Stimulated activated CD4-positive, alpha-beta T cell treated with anti-CD3 and anti-CD28 coated beads, Interleukin-15, amount 100 ng/mL, for 48 hours (primary cell): ENCODE measurements at places on chromosomes 1 and 21.

- DNase-seq: no peak
Observed at GRCh38 chr1:204345941-204346645, 13.6 kb downstream of the PLEKHA6 start.

GRCh38 chr1:95332754-95333153 lies 98.7 kb downstream of the RWDD3 start:
- no peak for DNase-seq

DNA sequence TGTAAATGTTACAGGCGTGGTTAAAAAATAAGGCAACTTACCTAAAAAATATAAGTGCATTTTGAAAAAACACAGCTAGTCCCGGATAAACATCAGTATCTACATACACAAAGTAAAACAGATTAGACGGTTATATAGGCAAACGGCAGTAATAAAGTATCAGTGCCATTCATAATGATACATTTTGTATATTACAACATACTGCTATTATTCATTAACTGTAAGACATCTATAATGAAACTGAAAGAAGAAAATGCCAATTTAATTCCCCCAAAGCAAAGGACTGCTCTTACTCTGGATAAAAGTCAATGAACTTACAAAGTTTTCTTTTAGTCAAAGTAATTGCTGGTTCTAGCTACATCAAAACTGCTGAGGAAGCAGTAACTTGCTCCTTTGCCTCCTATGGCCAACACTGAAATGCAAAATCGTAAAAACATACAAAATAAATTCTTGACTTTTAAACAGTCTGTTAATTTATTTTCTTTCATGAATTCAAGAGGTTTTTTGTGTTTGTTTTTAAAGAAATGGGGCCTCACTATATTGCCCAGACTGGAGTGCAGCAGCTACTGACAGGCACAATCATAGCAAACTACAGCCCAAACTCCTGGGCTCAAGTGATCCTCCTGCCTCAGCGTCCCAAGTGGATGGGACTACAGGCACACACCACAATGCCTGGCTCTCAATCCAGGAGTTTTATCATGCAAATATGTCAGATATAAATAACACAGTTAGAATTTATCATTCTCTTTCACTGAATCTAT lies 23.9 kb downstream of the TMEM50B start:
- DNase-seq: no peak

- peak; percentile 38 for DNase-seq
Observed at GRCh38 chr1:154170547-154171222, 15.8 kb upstream of the NUP210L start.

- DNase-seq: no peak
Observed at GRCh38 chr1:240888039-240888786, 276.3 kb upstream of the GREM2 start.

DNA sequence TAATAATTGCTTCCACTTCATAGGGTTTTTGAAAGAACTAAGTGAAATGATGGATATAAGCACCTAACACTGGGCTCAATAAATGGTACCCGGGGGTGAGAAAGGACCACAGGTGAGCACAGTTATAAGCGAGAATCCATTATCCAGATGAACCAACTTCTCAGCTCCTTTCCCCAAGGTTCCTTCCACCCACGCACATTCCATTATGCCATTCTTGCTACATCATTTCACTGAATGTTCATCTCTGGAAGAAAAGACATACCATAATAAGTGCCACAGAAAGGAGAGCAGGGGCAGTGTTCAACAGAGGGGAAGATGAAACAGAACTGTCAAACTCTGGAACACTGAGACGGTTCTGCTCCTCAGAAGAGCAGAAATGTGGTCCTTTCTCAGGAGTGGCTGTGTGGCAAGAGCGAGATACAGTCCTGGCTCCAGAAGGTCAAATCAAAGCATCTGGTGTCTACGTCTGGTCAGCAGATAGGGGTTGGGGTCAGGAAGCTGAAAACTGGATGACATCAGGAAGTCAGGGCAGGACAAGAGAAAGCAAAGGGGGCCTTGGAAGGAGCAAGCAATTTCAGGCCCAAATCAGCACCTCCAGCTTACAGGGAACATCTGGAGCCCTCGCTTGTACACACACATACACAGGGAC lies 255.4 kb upstream of the TMEM51 start:
- no peak for DNase-seq

GRCh38 chr1:8818325-8818775 lies 910 bp upstream of the RERE start:
- no peak for DNase-seq

- no peak for DNase-seq
Observed at GRCh38 chr1:31620631-31621497, 3.4 kb downstream of the HCRTR1 start.

GRCh38 chr1:16173447-16174260 lies 17.8 kb upstream of the EPHA2 start:
- DNase-seq: no peak

DNA sequence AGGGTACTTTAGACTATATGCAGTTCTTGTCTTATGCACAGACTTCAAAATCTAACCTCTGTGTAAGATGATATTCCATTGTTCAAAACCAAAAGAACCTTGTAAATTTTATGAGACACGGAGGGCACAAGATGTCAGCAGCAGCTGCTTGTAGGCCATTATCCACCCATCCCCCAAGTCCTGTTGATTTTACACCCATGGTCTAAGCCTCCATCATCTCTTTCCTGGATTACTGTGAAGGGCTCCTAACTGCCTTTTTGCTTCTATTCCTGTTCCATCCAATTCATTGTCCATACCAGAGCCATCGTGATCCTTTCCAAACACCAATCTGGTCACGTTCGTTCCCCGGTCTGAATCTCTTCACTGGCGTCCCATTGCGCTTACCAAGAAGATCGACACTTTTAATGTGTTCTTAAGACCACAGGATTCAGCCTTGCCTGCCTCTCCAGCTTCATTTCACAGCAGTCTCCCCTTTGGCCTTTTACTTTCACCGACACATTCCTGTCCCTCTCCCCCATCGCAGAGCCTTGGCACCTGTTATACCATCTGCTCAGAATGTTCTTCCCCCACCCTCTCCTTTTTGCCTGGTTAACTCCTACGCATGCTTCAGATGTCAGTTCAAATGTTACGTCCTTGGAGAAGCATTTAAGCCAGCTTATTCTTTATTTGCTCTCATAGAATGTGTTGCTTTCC lies 107.3 kb upstream of the POU3F1 start:
- no peak for DNase-seq

DNA sequence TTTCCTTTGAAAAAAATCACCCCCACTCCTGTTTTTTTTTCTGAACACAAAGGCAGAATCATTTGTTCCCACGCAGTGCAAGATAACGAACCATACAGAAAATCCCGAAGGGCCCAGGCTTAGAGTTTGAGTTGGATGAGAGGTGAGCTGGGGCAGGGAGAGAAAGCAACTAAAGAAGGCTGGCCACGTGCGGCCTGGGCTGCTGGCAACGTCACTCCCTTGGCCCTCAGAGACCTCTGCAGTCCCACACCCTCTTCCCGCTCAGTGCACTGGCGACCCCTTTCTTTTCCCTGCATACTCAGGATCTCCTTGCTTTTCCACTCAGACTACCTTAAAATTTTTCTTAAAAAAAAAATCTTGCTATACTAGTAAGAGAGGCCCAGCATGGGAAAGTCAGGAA lies 28.2 kb upstream of the CRNN start:
- DNase-seq: no peak

- no peak for DNase-seq
Observed at GRCh38 chr1:109089242-109090015, 1.1 kb upstream of the TMEM167B start.

- no peak for DNase-seq
Observed at GRCh38 chr1:228554107-228554506, 66.9 kb downstream of the RNF187 start.

DNA sequence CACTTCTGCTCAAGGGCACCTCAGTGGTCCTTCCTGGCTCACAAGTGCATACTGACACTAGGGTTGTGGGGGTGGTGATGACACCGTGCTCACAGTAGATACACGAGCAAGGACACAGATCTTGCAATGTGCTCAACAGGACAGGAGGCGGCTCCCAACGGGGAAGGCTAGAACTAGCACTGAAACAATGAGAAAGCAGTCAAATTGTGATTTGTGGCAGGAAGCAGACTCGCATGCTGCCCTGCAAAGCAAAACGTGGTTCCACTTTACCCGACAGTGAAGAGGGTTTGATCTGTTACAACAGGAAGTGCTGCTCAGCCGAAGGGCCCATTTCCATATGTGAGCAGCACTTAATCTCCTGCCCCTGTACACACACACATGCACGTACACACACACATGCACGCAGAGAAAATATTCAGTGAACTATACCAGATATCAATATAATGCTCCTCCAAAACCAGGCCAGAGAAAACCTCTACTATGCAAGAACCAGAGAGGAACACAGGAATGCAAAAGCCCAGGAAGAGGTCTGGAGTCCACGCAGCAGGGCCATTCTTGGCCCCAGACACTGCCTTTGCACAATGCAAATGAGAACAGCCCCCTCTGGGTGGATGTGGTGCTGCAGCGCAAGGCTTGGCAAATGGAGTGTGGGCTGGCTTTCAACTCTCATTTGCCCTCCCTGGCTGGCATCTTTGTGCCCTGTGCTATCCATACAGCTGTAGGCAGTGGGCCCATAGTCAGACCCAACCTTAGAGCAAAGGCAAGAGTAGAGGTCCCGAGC lies 47.1 kb downstream of the KANK4 start:
- peak; percentile 24 for DNase-seq

GRCh38 chr1:35386959-35387358 lies 118.5 kb downstream of the ZMYM4 start:
- no peak for DNase-seq

DNA sequence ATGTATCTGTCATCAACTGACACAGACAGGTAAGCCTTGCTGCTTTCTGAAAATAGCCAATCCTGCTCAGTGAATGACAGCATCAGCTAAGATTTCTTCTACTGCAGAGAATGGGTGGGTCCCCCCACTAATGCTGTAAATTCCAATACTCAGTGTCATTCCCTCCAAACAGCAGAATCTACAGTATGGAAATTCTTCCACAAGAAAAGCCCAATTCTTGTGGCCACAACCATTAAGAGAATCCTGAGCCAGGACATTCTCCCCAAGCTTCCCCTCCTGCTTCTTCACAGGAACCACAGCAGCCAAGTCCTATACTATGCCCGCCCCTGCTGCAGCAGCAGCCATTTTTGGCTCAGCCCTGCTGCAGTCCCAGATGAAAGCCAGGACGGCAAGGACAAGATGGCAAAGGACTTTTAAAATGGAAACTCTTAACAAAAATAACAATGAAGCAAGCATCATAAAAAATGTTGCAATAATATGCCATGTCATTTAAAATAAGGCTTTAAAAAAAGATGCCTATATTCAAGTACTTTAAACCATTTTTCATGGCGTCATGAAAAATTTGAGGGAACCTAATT lies 26.8 kb downstream of the EIF4G3 start:
- DNase-seq: no peak

GRCh38 chr1:109762821-109763645 lies 690 bp downstream of the EPS8L3 start:
- DNase-seq: no peak

- DNase-seq: no peak
Observed at GRCh38 chr1:229003233-229004031, 267.5 kb upstream of the RAB4A start.

GRCh38 chr1:41751804-41752513 lies 166.8 kb downstream of the HIVEP3 start:
- no peak for DNase-seq

DNA sequence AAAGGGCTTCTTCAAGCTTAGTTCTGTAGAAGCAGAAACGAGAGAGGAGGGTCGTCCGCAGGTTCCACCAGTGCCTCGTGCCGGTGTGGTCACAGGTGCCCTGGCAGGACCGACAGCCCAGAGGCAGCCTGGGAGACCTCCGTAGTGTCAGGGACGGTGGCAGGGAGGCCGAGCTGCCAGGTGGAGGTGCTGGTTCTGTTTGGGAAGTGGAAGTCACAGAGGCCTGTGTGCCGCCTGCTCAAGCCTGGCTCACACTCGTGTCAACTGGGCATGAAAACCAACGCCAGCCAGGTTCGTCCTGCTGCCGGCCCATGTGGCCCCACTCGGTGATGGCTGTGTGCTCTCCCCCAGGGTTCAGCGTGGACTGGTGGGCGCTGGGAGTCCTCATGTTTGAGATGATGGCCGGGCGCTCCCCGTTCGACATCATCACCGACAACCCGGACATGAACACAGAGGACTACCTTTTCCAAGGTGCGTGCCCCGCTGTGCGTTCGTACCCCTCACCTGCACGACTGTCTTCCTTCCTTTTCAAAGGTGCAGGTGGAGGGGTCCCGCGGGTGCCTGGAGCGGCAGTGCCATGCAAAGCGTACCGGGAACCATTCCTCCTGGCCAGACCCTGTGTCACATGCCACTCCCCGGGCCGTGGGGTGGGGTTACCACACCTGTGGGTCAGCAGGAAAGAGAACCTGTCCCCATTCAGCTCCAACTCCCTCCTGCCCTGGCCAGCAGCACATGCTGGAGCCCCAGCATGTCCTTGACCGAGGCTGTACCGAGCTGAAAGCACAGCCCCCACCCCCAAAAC lies 20.8 kb downstream of the FAAP20 start:
- no peak for DNase-seq

GRCh38 chr1:193626695-193627094 lies 440.3 kb upstream of the B3GALT2 start:
- DNase-seq: no peak

DNA sequence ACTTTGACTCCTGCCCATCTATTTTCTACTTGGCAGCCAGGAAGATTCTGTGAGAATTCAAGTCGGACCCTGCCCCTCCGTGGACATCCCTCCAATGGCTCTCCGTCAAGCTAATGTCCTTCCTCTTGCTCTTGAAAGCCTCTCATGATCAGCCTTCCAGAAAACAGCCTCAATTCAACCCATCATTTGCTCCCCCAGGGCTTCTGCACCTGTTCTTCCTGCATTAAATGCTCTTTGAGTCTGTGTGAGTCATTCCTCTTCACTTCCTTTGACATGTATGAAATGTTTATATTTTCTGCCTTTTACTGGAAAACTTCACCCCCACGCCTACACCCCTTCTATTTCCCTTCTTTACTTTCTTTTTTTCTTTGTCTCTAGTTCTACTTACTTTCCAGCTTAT lies 734.1 kb upstream of the ZP4 start:
- DNase-seq: no peak

GRCh38 chr1:198876371-198876871 lies 237.6 kb downstream of the PTPRC start:
- no peak for DNase-seq

DNA sequence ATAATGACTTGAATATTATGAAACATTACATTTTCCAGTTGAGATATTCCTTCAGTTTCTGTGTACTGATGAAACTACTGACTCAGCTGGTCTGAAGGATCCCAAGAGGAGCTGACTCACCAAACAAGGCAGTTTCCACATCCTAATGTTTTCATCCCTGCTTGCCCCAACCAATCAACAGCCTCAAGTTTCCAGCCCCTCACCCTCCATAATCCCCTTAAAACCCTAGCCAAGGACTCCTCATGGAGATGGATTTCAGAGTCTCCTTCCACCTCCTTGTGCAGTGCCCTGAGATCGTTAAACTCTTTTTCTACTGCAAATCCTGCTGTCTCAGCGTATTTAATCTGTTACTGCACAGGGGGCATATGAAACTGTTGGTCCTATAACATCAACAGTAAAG lies 83.1 kb upstream of the HAO2 start:
- no peak for DNase-seq
